Activated T-cell treated with anti-CD3 and anti-CD28 coated beads, Interleukin-2, amount 50 U/mL, for 72 hours (primary cell): ENCODE measurements at places on chromosomes 6 and 20. TPM values are rescaled to one million over a fixed set of nuclear protein-coding genes. Genes with fewer than 3 reads are reported as not detected.

DNA sequence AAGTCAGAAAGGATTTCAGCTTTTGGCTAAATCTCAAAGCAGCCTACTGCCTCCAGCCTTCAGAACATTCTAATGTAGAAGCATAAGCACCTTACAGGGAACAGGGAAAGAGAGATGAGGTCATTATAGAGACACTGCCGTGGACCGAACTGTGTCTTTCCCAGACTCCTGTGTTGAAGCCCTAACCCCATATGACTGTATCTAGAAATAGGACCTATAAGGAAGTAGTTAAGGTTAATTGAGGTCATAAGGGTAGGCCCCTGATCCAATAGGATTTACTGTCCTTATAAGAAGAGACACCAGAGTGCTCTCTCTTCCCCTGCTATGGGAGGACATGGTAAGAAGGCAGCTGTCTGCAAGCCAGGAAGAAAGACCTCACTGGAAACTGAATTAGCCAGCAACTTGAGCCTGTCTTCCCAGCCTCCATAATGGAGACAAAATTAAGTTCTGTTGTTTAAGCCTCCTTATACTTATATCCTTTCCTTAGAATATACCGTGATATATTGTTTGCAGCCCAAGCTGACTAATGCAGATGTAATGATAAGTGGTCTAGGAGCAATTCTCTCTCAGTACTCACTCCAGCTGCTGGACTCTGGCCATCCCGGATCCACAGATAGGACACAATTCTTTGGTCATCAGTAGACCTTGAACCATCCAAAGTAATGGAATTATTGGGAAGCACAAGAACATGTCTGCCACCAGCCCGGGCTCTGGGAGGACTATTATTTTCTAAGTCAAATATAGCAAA lies 71.4 kb downstream of the ALDH5A1 start:
- no peaks in the 10 kb centered on the region for H3K36me3 ChIP-seq
- no peaks in the 10 kb centered on the region for H3K27me3 ChIP-seq
- DNase-seq, result no peak
- no peak overlapping the region for H3K27ac ChIP-seq
- H3K4me3 ChIP-seq, result no peak overlapping the region
- H3K4me1 ChIP-seq, result no peaks in the 10 kb centered on the region

DNA sequence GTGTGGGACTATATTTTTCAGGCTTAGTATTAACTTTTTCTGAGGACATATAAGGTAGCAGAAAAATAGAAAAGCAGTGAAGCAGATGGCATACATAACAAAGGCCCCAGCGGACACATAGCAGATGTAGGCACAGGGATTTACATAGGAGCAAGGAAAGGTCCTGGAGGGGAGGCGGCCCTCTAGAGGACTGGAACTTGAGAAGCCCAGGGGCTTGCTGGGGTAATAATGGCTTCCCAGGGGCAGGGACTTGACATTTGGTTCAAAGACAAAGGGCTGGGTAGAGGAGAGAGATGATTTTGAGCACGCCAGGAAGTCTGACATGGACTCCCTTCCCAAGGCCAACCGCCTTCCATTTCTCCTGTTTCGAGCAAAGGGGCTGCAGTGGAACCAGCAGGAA lies 31.7 kb upstream of the OSTM1 start:
- H3K4me1 ChIP-seq, result no peaks in the 10 kb centered on the region
- peaks cover 40% of the 10 kb centered on the region for H3K27me3 ChIP-seq
- no peak for DNase-seq

Gene FNDC1
- total RNA-seq, result 0.30 TPM

Gene VGLL2
- not detected for total RNA-seq

- DNase-seq, result no peak
- no peak overlapping the region for H3K4me3 ChIP-seq
- peaks cover 28% of the 10 kb centered on the region for H3K36me3 ChIP-seq
Observed at GRCh38 chr6:5752391-5752680, 254.4 kb downstream of the NRN1 start.

GRCh38 chr20:42442716-42443115 lies 747.0 kb downstream of the PTPRT start:
- H3K27me3 ChIP-seq, result no peaks in the 10 kb centered on the region
- no peaks in the 10 kb centered on the region for H3K36me3 ChIP-seq
- no peak overlapping the region for H3K4me3 ChIP-seq
- no peak for DNase-seq
- H3K27ac ChIP-seq, result no peak overlapping the region

DNA sequence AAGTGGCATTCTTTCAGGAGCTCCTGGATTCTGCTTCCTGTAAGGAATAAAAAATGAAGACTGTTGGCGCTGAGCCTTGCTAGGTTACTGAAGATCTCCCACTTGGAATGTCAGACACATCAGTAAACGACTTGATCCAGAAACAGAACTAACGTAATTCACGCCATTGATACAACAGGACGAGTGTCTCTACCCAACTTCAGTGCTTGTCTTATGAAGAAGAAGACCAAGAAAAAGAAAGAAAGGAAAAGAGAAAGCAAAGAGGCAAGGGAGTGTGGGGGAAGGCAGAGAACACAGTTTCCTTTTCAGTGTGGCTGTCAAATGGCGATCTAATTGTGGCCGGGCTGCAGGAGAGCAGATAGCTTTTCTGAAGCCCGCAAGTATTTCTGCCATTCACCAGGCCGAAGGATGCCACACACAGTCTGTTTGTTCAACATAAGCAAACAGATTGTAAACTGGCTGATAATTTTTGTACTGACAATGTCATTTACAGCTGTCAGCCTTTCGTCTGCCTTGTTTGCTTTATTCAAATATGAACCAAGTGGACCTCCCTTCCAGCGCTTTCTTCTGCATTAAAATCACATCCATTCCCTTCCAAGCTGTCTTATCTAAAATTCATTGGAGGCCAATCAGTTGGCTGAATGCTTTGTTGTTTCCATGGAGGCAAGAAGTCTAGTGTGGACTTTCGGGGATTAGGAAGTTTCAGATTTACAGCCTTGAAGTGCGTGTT lies 180.6 kb downstream of the FOXA2 start:
- DNase-seq, result no peak
- H3K27ac ChIP-seq, result no peak overlapping the region
- peak overlapping the region; percentile 1 for H3K4me3 ChIP-seq
- H3K36me3 ChIP-seq, result no peaks in the 10 kb centered on the region
- H3K27me3 ChIP-seq, result peaks cover 14% of the 10 kb centered on the region
- peaks cover 21% of the 10 kb centered on the region for H3K4me1 ChIP-seq

Gene ENPP1
- total RNA-seq, result 0.53 TPM

Gene ARID1B
- total RNA-seq, result 62.9 TPM

Gene FKBP1C
- 4.3 TPM for total RNA-seq
